ENCODE measurements at places on chromosomes 2 and 18. TPM values are rescaled to one million over a fixed set of nuclear protein-coding genes. Genes with fewer than 3 reads are reported as not detected.

The KIF5C gene
- total RNA-seq, result 1.4 TPM

The GRP gene
- 0.81 TPM for total RNA-seq

The EMILIN1 gene
- total RNA-seq, result 8.4 TPM

The CD207 gene
- not detected for total RNA-seq

The GPR75 gene
- total RNA-seq, result 2.0 TPM

The CDK15 gene
- total RNA-seq, result 1.4 TPM

The GIGYF2 gene
- 66.3 TPM for total RNA-seq

GRCh38 chr2:234304950-234305349, 191.9 kb downstream of the ARL4C start:
- no peak for DNase-seq

DNA sequence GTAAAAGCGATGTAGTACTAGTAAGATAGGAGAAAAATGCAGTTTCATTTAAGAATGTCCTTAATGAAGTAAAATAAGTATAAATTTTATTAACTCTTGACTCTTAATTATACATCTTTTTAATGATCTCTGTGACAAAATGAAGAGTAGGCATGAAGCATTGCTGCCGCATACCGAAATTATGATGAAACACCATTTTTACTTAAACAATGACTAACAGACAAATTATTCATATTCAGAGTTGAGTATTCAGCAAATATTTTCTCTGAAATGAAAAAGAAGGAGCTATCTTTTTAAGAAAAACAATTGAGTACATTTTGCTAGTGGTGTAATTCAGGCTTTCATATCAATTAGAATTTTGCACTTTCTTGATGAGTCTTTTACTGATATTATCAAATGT, 150.6 kb upstream of the DOCK10 start:
- no peak for DNase-seq

- no peak for DNase-seq
These were observed 94.2 kb downstream of the CABLES1 start for GRCh38 chr18:23229472-23229871.

GRCh38 chr2:132448771-132449170, 32.2 kb downstream of the GPR39 start:
- DNase-seq, result peak; percentile 27

- DNase-seq, result no peak
These were observed 25.8 kb downstream of the CIDEA start for GRCh38 chr18:12279781-12280531.

DNA sequence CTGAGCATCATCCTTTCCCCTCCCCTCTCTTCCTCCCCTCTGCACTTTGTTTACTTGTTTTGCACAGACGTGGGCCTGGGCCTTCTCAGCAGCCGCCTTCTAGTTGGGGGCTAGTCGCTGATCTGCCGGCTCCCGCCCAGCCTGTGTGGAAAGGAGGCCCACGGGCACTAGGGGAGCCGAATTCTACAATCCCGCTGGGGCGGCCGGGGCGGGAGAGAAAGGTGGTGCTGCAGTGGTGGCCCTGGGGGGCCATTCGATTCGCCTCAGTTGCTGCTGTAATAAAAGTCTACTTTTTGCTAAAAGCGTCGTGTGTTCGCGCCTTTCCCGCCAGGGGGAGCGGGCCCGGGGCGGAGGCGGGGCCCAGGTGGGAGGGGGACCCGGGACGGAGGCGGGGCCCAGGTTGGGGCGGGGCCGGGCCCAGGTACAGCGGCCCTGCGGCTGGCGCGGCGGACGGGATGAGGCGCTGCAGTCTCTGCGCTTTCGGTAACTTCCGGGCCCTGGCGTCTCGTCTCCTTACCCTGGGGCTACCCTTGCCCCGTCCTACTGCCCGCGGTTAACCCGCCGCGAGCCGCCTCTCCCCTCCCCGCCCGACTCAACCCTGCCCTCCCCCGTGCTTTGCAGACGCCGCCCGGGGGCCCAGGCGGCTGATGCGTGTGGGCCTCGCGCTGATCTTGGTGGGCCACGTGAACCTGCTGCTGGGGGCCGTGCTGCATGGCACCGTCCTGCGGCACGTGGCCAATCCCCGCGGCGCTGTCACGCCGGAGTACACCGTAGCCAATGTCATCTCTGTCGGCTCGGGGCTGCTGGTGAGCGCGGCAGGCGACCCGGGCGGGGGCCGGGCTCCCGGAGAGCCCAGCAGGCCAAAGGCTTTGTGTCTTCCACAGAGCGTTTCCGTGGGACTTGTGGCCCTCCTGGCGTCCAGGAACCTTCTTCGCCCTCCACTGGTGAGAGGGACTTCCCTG, at the start of gene KRTCAP3:
TSS of gene KRTCAP3 (plus strand) at position 424 of the 962 bp plus-strand sequence. CDS start at position 456, 32 bp downstream.
- DNase-seq, result peak; percentile 75

GRCh38 chr2:108594982-108595464, 60.8 kb downstream of the LIMS1 start:
- no peak for DNase-seq

- no peak for DNase-seq
These were observed 88.5 kb downstream of the SH3RF3 start for GRCh38 chr2:109217362-109218086.

- DNase-seq, result no peak
These were observed 10.3 kb upstream of the CTAGE1 start for GRCh38 chr18:22427822-22428549.

GRCh38 chr2:240501531-240501991, 56.2 kb downstream of the ANKMY1 start:
- DNase-seq, result no peak

- DNase-seq, result no peak
These were observed 24.8 kb downstream of the TACR1 start for GRCh38 chr2:75174519-75174918.

- DNase-seq, result no peak
These were observed 152.9 kb upstream of the EPAS1 start for GRCh38 chr2:46144133-46144800.

- no peak for DNase-seq
These were observed 141.8 kb downstream of the MYO5B start for GRCh38 chr18:50053111-50053510.

GRCh38 chr2:75186821-75187220, 12.5 kb downstream of the TACR1 start:
- no peak for DNase-seq

DNA sequence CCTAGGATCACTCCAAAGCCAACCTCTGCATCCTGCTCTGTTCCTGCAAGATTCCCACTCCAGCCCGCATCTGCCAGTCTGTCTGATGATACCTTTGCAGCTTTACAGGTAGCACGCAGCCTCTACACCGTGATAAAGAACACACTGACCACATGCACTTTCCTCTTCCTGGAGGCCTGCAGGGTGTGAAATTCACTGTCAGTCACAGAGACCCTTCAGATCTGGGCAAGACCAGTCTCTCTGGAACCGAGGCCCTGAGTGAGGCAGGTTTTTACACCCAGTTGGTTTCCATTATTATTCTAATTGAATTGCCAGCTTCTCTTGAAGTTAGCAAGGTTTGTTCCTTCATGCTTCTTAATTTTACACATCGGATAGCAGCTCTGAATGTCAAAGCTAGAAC, 30.5 kb upstream of the TWIST2 start:
- no peak for DNase-seq

GRCh38 chr2:241584436-241584835, 25.9 kb downstream of the BOK start:
- DNase-seq, result no peak

DNA sequence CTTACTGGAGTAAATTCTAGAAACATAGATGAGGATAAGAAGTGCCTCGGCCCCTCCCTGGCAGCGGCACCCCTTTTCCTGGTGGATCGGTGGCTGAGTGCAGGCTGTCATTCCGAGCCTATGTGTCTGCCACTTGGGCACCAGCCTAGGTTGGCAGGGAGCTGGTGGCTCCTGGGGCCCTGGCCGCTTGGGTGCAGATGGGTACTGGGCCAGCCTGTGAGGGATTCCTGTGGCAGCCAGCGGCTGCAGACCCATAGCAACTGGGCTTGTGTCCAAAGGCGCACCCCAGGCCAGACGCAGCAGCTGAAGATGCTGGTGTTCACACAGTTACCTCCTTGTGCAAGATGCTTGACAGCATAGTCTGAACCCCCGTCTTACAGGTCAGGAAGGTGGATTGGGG, 2.8 kb downstream of the SNORC start:
- no peak for DNase-seq

- DNase-seq, result no peak
These were observed 238.4 kb downstream of the ZEB2 start for GRCh38 chr2:144281476-144281875.
